Activated CD4-positive, alpha-beta T cell treated with anti-CD3 and anti-CD28 coated beads, Interleukin-2, amount 50 U/mL, for 16 hours (primary cell): ENCODE measurements at places on chromosomes 7 and 10.
A peak's percentile ranks its signal among the peaks of the same experiment; 100 is the strongest.

- DNase-seq = no peak
These were observed 117.2 kb downstream of the UBE2H start for GRCh38 chr7:129835569-129835968.

GRCh38 chr10:61329854-61330253, 123.3 kb downstream of the TMEM26 start:
- no peak for DNase-seq

DNA sequence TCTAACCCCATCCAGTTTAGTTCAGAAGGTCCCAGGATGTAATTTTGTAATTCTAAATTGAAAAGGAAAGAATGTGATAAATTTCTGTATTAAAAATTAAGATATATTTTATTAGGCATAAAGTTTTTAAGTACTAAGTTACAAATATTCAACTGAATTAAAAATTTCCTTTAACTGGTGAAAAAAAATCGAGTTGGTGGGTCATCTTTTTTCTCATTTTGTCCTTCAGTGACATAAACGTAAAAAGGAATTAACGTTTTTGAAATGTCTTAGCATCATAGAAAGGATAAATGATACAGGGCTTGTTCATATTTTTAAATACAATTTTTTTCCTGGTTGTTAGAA, 88.5 kb downstream of the BTRC start:
- DNase-seq = no peak

- peak; percentile 30 for DNase-seq
These were observed 33.3 kb downstream of the CDK14 start for GRCh38 chr7:90629297-90629918.

DNA sequence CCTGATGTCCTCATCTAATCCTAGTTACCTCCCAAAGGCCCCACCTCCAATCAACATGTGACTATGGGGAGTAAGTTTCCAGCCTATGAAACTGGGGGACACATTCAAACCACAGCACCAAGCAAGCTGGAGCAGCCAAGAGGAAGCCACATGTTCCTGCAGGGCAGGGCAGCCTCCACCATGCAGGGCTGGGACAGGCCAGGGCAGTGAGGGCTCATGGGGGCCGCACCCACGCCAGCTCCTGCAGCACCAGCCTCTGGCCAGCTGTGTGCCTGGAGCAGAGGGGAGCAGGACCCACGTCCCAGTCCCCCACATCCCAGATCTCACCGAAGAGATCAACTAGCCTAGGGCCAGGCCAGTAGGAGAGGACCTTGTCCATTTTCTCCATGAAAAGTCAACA, 85.9 kb upstream of the INSIG1 start:
- no peak for DNase-seq

GRCh38 chr10:24153537-24153936, 55.4 kb upstream of the KIAA1217 start:
- DNase-seq = no peak

GRCh38 chr7:79624336-79624735, 170.9 kb upstream of the MAGI2 start:
- DNase-seq = no peak

DNA sequence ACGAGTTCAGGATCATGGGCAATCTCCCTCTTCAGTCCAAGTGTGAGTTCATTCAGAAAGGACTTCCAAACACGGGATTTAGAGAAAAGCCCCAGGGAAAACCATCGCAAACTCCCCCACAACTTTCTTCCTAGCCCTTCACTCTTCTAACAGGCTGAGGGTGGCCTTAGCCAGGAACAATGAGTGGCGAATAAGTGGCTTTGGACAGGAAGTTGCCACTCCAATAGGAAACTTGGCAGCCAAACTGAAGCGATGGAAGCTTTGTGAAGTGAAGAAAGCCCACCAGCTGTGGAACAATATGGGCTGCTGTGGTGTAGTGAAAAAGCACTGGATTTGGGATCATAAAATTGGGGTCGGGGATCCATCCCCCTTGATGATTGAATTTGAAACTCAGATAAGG, 193.2 kb downstream of the TEX36 start:
- DNase-seq = no peak

- DNase-seq = peak; percentile 79
These were observed 53.6 kb downstream of the PYROXD2 start for GRCh38 chr10:98361131-98362025.

DNA sequence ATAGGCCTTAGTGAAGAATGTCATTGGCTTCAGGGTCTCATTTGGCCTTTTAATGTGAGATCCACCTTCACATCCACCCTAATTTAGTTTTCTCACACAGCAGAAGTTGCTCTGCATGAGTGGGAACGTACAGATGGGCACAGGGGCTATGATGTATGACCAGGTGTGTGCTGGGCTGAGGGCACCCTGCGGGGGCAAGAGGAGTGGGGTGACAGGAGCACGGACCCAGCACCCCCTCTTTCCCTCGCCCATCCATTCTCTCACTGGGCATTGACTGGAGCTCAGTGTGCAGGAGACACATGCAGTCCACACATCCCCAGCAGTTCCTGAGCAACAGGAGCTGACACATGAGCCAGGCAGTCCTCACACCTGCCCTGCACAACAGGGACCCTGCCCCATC, 95.1 kb upstream of the PPP2R2D start:
- no peak for DNase-seq

DNA sequence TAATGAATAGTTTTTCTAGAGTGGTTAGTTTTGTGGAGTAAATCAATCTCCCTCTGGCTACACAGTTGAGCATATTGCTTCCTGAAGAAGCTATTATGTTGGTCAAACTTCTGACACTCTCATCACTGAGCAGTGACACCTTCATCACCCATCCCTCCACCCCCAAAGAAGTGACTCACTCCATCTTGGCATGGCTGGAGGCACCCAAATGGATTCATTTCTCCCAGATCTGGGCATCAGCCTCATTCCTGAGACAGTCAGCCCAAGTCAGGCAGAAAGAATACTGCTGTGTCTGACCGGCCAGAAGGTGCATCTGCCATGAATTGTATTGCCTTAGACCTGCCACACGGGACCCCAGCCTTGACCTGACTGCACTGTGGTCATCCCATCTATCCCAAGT, 117.0 kb upstream of the HABP2 start:
- DNase-seq = no peak

GRCh38 chr10:87684001-87684638, 24.4 kb downstream of the PAPSS2 start:
- no peak for DNase-seq

DNA sequence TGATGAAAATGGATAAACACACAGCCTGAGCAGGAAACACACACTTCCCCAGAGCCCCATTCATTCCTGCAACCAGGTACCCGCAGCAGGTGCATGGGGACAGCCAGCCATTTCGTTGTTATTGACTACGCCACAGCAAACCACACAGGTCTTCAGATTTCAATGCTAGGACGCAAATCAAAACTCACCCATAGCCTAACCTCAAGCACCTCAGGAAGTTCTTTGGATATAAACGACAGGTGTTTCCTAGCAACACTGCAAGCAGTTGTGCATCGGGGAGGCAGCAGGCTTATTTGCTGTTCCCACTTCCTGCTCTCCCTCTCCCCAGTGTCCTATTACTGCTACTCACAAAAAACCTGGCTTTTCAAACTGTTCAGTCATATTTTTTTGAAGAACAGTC, 176.5 kb upstream of the FRMD4A start:
- DNase-seq = peak; percentile 54
